Muscle of arm (tissue), 14 donors: ENCODE measurements at places on chromosomes 3 and 15. TPM values are rescaled to one million over a fixed set of nuclear protein-coding genes. Genes with fewer than 3 reads are reported as not detected.

DNAJC13 gene
- polyA plus RNA-seq = 38.4 TPM

COPB2 gene
- 109 TPM for polyA plus RNA-seq

GABRR3 gene
- not detected for polyA plus RNA-seq

MAP1A gene
- 38.5 TPM for polyA plus RNA-seq

IL16 gene
- polyA plus RNA-seq = not detected

GADL1 gene
- polyA plus RNA-seq = not detected

DNA sequence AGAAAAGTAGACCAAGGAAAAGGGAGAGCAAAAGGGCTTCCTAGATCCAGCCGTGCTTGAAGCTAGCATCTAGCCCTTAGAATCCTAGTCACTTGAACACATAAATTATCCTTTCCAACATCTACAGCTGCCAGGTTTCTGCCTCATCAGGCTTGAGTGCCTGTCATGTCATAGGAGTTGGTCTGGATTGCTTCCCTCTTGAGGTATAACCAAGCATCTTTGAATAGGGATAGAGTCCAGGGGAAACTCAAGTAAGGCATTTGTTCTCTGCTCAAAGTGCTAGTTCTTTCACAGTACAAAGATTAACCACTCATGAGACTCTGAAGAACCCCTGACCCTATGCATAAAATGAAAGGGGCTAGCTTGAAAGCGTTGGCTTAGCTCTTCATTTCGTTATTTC is 72.3 kb downstream of the SLCO3A1 start:
- no peak for DNase-seq

GRCh38 chr3:195802795-195803194 is 8.9 kb downstream of the MUC4 start:
- DNase-seq = peak; percentile 44

DNA sequence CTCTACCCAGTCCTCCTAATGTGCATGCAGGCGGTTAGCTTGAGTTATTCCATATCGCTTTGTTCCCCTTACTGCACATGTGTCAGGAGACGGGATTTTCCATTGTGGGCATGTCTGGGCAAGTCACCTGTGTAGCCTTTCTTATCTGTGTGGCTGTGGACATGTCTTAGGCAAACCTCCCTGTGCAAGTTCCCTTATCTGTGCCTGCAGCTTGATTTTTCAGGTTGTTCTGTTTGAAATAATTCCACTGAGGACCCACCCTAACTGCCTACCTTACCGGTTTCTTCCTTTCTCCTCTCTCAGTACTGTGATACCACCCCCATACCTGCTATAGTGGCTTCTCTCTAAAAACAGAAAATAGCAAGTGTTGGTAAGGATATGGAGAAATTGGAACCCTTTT is 113.6 kb downstream of the NEO1 start:
- DNase-seq = no peak

- DNase-seq = peak; percentile 97
These were observed 71.1 kb downstream of the CCNL1 start for GRCh38 chr3:157088601-157089454.

GRCh38 chr3:178318340-178318739 is 217.9 kb upstream of the KCNMB2 start:
- DNase-seq = peak; percentile 66

- no peak for DNase-seq
These were observed 4.5 kb downstream of the UROC1 start for GRCh38 chr3:126512916-126513650.

GRCh38 chr15:41894791-41895463 is 1.1 kb upstream of the SPTBN5 start:
- no peak for DNase-seq

- no peak for DNase-seq
These were observed 14.1 kb downstream of the TTC21A start for GRCh38 chr3:39121621-39122020.

DNA sequence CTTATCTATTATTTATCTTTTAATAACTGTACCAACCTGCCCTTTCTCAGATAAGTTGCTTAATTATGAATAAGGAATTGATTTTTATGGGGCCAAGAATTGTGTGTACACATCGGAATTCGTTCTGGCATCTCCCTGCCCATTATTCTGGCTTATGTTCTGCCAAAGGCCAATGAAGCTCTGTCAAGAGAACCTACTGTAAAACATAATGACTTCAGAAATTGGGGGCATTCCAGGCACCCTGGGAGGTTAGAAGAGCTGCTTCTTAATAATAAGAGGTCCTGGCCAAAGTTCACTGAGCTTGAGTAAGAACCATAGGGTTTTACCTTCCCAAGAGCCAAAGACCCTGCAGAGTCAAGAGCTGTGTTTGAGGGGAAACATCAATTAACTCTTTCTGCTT is 261.7 kb downstream of the SLC9A9 start:
- no peak for DNase-seq

GRCh38 chr15:45606413-45606812 is 19.2 kb downstream of the BLOC1S6 start:
- DNase-seq = no peak

DNA sequence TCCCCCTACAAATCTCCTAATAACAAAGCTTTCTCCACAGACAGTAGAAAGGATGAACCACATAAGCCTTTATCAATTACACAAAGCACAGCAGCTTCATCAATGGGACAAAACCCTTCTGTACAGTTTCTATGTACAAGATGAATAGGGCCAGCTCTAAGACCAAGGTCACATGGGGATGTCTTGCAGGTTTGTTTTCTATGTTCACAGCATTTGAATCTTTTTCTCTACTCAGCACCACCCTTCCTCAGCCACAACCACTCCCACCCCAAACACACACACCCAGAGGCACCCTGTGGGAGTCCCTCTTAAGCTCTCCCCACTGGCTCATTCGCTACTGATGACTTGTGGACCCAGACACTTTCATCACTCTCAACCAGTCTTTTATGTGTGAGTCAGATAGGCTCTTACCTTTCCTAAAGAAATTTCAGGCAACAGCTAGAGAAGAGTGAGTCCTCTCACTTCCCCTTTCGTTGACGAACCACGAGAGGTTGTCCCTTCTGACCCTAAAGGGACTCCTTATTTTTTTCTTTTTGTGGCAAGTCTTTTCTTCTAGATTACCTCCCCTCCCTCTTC is 57.9 kb downstream of the ARHGAP31 start:
- no peak for DNase-seq

DNA sequence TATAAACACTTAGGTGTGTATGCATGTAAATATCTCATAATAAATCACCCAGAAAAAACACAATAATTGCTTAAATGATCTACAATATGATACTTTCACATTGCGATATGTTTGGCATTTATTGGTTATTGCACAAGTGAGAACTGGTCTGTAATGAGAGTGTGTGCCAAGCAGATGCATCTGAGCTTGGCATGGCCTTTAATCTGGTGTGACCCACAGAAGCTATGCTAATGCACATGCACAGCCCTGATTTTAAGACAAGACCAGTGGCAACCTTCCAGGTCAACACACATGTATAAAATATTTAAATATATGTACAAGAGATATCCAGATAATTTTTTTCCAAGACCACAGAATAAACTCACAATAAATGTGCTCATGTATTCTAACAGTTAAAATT is 42.7 kb downstream of the C2CD4A start:
- no peak for DNase-seq

- no peak for DNase-seq
These were observed 127.2 kb downstream of the NFKBIZ start for GRCh38 chr3:101976473-101976872.
